HCT116 (cell line): ENCODE measurements at places on chromosomes 13 and 19.

GRCh38 chr19:17737690-17738153 is 13.6 kb upstream of the FCHO1 start:
- no peak for DNase-seq

DNA sequence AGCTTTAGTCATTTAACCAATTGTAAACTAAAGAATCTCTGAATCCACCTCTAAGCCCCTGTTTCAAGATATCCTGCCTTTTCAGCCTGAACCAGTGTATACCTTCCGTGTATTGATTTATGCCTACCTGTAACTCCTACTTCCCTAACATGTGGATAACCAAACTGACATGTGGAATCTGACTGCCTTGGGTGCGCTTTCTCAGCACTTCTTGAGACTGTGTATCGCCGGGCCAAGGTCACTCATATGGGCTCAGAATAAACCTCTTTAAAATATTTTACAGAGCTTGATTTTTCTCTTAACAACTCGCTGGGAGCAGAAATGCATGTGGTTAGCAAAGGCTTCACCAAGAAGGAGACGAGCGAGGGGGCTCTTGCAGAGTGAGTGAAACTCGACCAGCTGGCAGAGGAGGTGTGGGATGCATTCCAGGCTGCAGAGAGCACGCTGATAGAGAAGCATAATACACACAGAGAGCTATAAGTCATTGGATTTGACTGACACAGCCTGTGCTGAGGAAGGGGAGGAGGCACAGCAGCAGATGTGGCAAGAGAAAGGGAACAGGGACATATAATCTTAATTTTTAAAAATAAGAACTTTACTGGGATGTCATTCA is 268.2 kb upstream of the MAB21L1 start:
- DNase-seq: no peak

- no peak for DNase-seq
Measured at GRCh38 chr13:31725841-31726240, 13.5 kb upstream of the RXFP2 start.

DNA sequence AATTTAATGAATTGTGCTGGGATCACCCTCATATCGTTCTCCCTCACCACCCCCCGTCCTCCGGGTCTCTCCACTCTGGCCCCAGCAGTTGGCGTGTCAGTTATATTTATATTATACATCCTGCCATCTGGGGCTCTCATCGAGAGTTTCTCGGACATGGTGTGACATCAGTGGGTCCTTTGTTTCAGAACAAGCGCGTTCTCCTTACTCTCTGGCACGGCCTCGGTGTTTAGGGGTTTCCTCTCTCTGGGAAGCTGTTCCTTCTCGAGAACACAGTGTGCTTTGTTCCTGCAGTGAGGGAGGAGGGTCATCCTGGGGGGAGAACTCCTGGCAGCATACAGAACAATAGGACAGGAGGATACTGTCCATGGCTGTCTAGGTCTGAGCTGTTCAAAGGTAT is 9.8 kb upstream of the MCF2L start:
- DNase-seq: no peak

GRCh38 chr19:56423276-56423984 is 19.3 kb downstream of the ZNF583 start:
- DNase-seq: no peak

GRCh38 chr13:46554951-46555350 is 2.0 kb downstream of the LRCH1 start:
- DNase-seq: no peak

GRCh38 chr13:95099541-95099940 is 201.7 kb downstream of the ABCC4 start:
- DNase-seq: no peak

- DNase-seq: no peak
Measured at GRCh38 chr13:36098080-36098479, 33.1 kb downstream of the DCLK1 start.

DNA sequence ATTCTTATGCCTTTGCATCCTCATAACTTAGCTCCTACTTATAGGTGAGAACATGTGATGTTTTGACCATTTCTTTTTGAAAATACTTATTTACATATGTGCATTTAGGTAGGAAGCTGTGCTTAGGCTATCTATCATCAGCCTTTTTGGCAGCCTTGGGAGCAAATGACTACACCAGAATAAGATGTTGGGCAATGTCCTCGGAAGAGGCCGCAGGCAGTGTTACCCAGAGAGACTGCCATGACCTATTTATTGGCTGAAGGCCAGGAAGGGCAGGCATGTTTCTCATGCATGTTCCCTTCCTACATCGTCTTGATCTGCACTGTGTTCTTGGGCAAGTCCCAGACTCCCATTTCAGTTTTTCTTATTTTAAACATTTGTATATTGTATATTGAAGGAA is 122.3 kb downstream of the B3GLCT start:
- DNase-seq: no peak

DNA sequence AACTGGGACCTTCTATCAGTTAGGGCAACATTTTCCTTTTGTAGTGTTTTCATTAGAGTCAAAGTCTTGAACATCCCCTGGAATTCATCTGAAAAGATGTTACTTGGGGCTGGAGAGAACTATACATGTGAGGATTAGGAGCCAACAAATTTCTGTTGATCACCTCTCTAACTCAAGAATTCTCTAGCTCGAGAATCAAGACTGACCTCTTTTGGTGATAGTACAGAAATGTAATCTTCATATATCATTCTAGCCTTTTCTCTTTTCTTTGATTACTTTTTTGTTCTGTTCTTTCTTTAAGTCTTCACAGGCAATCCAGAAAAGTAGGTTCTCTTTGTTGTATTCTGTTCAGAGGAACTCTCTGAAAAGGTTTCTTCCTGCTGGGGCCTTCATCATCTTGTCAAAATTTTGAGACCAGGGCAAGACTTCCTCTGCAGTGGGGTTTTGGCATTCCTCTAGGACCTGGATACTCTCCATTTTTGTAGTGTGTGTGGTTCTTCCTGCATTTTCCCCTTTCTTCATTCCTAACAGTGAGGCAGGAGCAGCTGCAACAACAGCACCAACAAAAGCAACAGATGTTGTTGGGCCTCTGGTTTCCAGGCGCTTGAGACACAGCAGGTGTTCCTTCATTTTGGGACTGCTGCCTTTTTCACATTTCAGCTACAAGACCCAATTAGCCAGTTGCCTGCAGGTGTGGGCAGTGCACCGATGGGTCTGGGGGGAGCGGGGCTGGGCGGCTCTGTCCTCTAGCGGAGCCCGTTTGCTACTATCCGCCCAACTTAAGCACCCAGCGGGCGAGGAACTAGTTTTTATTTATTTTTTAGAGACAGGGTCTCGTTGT is 26.2 kb downstream of the ELF1 start:
- DNase-seq: no peak

DNA sequence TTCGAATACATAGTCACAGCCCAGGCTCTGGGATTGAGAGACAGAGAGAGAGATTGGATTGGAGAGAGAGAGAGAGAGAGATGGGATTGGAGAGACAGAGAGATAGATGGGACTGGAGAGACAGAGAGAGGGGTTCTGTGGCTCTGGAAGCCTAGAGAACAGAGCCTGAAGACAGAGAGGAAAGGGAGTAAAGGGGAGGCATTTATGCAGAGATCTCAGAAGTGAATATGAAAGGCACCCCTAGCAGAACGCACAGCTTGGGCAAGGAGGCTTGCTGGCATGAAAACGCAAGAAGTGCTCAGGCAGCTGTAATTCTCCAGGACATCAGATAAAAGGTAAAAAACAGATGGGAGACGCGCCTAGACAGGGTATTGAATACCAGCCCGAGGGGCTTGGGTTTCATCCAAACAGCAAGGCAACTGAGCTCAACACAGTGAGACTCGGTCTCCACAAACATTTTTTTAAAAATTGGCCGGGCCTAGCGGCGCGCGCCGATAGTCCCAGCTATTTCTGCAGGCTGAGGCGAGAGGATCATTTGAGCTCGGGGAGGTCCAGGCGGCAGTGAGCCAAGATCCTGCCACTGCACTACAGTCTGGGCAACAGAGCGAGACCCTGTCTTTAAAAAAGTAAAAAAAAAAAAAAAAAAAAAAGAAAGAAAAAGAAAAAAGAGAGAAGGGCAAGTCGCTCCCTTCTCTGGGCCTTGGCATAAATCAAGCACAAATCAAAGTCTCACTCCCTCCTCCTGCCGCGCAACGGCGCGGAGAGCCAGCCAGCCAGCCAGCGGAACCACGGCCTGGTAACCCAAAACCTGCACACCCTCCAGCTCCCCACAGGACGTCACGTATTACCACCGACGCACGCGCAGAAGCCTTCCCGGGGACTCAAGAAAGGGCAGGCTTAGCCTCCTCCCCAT is 774 bp upstream of the PPP2R1A start:
- DNase-seq: no peak

- DNase-seq: no peak
Measured at GRCh38 chr19:47509170-47509847, 5.6 kb downstream of the NAPA start.

DNA sequence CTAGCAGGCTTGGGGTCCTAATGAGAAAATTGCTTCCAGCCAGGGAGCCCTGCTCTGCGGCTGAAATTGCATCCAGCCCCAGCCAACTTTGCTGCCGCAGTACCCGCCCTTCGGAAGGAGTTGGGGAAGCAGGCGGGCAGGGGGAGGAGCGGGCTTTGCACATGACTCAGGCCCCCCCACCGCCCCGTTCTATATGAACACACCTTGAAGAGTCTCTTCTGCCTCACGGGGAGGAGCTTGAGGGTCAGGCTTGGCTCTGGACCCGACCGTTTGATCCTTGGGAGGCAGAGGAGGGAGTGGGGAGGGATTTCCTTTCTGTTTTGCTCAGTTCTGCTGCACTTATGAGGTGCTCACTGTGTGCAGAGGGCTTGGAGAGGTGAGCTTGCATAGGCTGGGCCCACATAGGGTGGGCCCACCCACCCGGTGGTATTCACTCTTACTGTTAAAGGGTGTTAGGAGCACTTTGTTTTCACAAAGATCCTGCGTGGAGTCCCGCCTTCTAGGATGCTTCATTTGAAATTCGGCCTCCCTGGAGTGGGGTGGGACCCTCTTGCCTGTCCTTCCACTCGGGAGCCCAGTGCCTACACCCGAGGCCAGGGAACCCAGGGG is 46.5 kb downstream of the LYL1 start:
- DNase-seq: peak; percentile 64

DNA sequence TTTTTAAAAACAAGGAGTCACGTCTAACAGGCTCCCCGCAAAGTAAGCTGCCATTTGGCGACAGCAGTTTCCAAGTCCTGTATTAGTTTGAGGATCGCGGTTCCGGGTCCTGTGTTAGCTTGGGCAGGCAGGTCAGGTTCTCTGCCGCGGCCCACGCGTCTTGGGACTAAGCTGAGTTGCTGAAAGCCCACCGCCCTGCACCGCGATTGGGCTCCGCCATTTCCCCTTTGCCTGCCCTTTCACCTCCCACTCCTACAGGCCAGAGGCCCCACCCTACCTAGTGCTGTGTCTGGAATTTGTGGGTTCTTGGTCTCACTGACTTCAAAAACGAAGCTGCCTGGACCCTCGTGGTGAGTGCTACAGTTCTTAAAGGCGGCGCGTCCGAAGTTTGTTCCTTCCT is 6.8 kb downstream of the PARP4 start:
- no peak for DNase-seq

- no peak for DNase-seq
Measured at GRCh38 chr19:9445037-9445436, 9.7 kb upstream of the ZNF266 start.

DNA sequence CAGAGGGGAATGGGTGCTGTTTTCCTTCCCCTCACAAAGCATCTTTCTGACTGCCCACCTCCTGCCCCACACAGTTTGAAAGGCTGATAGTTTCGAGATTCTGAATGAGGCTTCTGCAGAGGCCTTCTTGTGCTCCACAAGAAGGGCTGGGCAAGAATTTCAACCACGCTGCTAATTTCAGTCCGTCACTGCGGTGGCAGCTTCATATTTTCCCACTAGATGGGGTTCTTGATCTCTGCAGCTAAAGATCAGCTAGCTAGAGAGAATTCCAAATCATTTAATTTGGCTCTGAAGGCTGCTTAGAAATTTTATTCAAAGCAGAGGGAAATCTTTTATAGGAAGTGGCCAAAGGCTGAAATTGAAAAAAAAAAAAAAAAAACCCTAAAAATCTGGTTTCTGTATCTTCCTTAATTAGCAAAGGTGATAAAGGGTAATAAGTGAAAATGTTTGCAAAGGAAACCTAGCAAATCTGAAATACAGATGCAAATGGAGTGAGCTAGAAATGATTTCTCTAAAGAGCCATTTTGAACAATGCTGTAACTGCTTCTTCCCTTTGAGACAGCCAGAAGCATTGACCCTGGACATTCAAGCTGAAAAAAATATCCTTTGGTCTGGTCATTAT is 38.0 kb upstream of the C13orf42 start:
- peak; percentile 34 for DNase-seq

GRCh38 chr13:33026489-33027152 is 10.4 kb downstream of the KL start:
- no peak for DNase-seq

- no peak for DNase-seq
Measured at GRCh38 chr13:23865026-23865425, 24.2 kb downstream of the MIPEP start.

- DNase-seq: no peak
Measured at GRCh38 chr19:29549105-29550070, 23.6 kb downstream of the VSTM2B start.

- no peak for DNase-seq
Measured at GRCh38 chr13:112719016-112719415, 29.2 kb downstream of the ATP11A start.

- peak; percentile 38 for DNase-seq
Measured at GRCh38 chr13:33937373-33938098, 119.6 kb downstream of the RFC3 start.

- DNase-seq: no peak
Measured at GRCh38 chr19:15337202-15337601, 4.9 kb upstream of the BRD4 start.

GRCh38 chr19:36103040-36103626 is 7.8 kb upstream of the OVOL3 start:
- DNase-seq: no peak

- no peak for DNase-seq
Measured at GRCh38 chr13:62704875-62705274, 1289.2 kb upstream of the PCDH20 start.

DNA sequence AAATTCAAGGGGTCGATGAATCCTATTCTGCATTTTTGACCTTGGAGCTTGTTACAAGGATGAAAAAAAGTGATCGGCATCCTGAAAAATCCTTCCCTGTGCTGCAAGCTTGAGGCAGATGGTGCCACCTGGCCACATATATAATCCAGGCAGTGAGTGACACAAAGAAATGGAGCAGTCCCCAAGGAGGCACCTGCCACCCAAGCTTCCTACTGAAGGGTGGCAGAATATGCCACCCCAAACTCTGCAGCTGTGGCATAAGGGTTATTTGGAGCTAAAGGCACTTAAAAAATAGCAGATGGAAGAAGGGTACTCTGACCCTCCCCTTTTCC is 15.4 kb downstream of the TMEM272 start:
- no peak for DNase-seq

- DNase-seq: no peak
Measured at GRCh38 chr19:13215572-13216380, 65.6 kb downstream of the IER2 start.

- no peak for DNase-seq
Measured at GRCh38 chr13:72763411-72763810, 18.3 kb downstream of the DIS3 start.
